Natural killer cell treated with Interleukin-12 subunit alpha and Interleukin-12 subunit beta and Interleukin-15 and Interleukin-18, amount 100 ng/mL, for 72 hours (primary cell): ENCODE measurements at places on chromosomes 1 and 21. TPM values are rescaled to one million over a fixed set of nuclear protein-coding genes. Genes with fewer than 3 reads are reported as not detected.

- no peak for DNase-seq
Observed at GRCh38 chr1:22077728-22078127, 25.2 kb downstream of the CDC42 start.

NEGR1 gene
- total RNA-seq = not detected

LRRC38 gene
- not detected for total RNA-seq

DNA sequence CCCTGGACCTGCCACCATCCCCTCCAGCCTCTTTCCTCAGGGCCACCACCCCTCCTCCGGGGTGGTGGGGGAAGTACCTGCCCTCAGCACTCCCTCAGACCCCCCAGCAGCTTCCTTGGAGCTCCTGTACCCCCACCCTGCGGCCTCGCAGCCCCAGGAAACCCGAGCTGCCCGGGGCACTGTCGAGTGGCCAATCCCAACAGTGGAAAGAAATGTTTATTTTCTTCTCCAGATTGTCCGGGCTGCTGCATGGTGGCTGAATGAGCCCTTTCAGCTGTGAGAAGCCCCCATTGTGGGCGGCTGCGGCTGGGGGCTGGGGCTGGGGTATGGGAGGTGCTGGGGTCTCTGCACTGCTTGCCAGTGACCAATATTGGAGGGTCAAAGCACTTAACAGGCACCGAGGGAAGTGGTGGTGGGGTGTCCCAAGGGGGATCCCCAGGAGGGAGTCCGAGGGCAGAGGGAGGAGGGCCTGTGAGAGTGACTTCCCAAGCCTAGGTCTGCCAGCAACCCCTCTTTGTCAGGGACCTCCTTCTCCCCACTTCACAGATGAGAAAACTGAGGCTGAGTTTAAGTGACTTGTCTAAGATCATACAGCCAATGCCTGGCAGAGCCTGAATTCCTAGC lies 25.2 kb downstream of the RUNX3 start:
- DNase-seq = no peak

DNA sequence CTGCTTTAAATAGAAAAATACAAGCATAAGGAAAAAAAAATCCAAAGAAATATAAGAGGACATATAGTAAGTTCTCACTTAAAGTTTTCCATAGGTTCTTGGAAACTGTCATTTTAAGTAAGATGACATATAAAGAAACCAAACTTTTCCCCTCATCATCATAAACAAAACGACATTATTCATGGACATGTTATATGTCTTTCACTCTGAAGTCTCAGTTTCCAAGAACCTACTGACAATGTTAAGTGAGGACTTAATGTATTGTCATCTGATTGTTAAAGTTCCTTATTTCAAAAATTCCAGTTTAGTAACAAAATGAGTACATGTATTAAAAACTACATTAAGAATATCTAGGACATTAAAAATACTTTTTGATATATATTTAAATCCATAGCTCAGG lies 69.6 kb upstream of the GFI1 start:
- DNase-seq = no peak

DNA sequence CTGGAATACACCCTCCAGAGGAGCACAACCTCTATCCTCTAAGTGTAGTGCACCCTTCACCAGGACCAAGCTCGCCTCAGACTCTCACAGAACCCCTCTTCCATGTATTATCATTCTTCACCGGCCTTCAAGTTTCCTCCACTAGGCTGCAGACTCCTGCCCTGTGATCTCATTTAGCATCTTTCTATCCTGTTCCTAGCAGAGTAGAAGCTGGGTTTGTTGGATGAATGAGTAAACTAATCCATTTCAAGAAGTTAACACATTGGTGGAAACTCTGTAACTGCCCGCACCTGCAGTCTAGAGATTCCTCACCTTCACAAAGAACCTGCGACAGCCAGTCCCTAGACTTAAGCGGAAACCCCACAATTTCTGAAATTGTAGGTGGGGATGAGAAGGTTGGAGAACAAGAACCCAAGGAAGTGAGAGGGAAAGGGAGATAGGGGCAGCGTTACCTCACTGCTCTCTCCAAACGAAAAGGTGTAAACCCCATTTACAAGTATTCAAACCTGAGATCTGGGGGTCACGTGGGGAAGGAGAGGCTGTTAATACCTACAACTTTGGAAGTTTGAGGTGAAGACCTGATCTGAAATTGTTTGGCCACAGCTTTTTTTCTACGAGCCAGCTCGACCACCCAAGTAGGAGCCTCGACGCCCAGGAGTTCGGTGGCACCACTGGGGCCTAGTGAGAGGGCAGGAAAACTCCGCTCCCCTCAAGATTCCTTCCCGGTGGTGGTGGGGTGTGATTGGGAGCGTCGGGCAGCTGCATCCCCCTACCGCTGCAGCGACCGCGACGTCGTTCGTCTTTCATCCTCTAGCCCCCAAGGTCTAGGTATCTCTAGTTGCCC lies 1.2 kb downstream of the PTPN14 start:
- DNase-seq = no peak

ZBTB8A gene
- total RNA-seq = 0.22 TPM

DHDDS gene
- 87.7 TPM for total RNA-seq

S100A6 gene
- total RNA-seq = 90.9 TPM

DNA sequence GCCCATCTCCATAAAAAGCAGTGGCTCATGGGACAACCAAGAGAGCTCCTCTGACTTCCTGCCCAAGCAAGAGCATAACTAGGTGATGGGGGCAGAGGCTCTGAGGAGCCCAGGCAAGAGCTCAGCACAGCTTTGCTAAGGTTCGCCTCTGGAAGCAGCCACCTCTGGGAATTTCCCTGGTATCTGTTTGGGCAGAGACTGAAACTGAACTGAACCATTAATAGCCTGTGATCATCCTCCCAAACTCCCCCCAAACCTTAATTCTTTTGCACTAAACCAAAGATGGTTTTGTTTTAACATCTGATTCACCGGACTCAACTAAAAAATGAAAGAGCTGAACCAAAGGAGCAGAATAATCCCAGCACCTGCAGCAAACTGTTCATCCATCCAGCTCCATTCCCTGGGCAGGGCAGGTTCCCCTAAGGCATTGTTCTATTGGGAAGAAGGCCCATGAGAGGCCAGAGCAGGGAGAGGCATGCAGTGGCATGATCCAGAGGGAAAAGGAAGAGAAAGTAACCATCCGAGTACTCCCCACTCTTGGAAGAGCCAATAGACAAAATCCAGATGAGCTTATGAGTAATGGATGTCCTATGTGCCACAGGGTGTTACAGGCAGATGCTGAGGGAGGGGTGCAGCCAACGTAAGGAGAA lies 77.8 kb upstream of the KAZN start:
- DNase-seq = no peak

DNA sequence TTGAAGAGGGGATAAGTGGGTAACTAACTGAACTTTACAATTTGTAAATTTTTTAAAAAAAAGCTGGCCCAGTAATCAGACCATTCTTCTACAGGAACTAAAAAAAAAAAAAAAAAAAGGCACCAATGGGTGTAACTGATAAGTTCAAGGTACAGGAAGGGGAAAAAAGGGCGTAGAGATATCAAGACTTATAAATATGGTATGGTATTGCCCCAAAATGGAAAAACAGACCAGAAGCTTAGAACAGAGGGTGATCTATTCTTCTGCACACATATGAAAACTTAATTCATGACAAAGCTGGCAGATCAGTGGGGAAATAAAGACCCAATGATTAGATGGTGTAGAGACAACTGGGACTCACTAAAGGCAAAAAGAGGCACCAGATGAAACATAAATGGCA lies 58.9 kb downstream of the LHX4 start:
- DNase-seq = no peak

GRCh38 chr1:77704736-77705135 lies 22.3 kb upstream of the ZZZ3 start:
- DNase-seq = no peak

GBP1 gene
- 154 TPM for total RNA-seq

C8A gene
- total RNA-seq = not detected

GRCh38 chr1:93813076-93813475 lies 65.9 kb downstream of the DNTTIP2 start:
- DNase-seq = no peak

NUF2 gene
- 52.2 TPM for total RNA-seq

- no peak for DNase-seq
Observed at GRCh38 chr1:65940126-65940525, 147.4 kb downstream of the PDE4B start.

DNA sequence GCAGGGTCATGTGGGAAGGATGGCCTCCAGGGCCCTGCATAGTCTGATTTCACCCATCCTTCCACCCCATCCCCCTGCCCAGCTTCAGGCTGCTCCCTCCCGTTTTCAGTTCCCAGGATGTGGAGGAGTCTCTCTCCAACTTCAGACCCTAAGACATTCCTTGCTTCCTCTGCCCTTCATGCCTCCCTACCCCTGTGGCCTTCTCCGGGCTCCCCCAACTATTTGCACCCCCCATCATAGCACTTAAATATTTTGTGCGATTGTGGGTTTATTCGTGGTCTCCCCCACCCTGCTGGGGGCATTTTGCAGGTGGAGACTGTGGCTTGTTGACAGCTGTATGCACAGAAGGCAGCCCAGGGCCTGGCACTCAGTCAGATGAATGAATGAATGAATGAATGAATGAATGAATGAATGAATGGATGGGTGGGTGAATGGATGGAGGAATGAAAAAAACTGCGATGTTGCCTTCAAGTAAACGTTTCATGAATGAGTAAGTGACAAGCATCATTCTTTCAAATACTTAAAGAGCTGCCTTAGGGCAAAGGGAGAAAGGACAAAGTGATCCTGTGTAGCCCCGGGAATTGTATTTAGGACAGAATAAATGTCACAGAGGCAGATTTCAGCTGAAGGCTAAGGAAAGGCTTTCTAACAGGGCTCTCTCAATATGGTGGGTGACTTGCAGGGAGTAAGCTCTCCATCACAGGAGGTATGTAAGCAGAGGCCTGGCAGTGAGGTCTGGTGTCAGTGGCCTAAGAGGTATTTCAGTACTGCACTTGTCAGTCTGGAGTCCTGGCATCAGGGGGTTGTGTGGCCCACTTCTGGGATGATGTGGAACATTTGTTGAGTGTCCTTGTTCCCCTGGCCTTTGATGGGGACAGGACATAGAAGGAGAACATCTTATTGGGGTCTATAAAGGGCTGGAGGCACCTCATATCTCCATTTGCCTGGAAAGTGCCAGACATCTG lies 156.4 kb downstream of the PTPRU start:
- no peak for DNase-seq

DNA sequence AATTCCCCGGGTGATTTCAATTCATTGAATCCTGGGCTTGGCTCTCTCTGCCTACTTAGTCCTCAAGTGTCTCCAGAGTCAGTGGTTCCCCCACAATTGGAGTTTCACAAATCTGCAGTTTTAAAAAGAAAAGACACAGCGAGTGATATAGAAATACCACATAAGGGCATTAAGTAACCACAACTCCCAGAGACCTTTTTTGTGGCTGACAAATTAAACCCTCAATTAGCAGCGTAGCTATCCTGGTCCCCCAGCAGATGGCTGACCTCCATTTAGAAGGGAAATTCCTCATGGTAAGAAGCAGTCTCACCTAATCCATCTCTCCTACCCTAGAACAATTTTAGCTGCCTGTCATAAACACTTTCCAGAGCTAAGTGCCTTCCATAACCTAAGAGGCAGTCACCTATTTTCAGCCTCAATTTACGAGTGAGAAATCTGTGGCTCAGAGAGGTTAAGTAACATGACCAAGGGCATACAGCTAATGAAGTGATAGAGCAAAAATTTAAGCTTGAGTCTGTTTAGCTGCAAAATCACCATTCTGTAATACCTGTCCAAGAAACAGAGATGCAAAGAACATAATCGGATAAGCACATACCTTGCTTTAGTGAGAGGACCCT lies 56.0 kb upstream of the NBPF3 start:
- no peak for DNase-seq

GRCh38 chr1:211621447-211622198 lies 42.7 kb upstream of the SLC30A1 start:
- no peak for DNase-seq

SLC6A9 gene
- total RNA-seq = 4.5 TPM

TNFRSF1B gene
- 452 TPM for total RNA-seq

SIM2 gene
- total RNA-seq = 0.47 TPM

DNA sequence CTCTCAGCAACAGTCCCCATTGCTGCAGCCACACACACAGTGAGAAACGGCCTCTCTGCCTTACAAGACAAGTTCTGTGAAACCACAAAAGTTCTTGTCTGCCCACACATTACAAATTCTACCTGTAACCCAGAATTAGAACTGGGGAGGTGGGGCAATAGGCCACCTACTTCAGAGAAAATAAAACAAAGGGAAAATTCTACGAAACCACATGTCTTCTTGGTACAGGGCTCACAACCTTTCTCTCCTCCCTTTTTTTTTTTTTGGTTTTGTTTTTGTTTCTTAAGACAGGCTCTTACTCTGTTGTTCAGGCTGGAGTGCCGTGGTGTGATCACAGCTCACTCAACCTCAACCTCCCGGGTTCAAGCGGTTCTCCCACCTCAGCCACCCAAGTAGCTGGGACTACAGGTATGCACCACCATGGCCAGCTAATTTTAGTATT lies 30.2 kb downstream of the LPAR3 start:
- DNase-seq = no peak

- DNase-seq = no peak
Observed at GRCh38 chr1:52268372-52268771, 97.6 kb downstream of the CC2D1B start.

GRCh38 chr1:147169840-147170674 lies 2.2 kb downstream of the PRKAB2 start:
- no peak for DNase-seq

GRCh38 chr1:1507305-1507704 lies 4.7 kb upstream of the ATAD3A start:
- no peak for DNase-seq

- DNase-seq = no peak
Observed at GRCh38 chr1:101298663-101299062, 61.8 kb downstream of the S1PR1 start.

UTS2 gene
- total RNA-seq = 0.78 TPM

EFNA1 gene
- not detected for total RNA-seq

- DNase-seq = no peak
Observed at GRCh38 chr1:36135330-36135667, 10.3 kb upstream of the COL8A2 start.

- DNase-seq = no peak
Observed at GRCh38 chr1:177921590-177921989, 48.3 kb downstream of the SEC16B start.

DNA sequence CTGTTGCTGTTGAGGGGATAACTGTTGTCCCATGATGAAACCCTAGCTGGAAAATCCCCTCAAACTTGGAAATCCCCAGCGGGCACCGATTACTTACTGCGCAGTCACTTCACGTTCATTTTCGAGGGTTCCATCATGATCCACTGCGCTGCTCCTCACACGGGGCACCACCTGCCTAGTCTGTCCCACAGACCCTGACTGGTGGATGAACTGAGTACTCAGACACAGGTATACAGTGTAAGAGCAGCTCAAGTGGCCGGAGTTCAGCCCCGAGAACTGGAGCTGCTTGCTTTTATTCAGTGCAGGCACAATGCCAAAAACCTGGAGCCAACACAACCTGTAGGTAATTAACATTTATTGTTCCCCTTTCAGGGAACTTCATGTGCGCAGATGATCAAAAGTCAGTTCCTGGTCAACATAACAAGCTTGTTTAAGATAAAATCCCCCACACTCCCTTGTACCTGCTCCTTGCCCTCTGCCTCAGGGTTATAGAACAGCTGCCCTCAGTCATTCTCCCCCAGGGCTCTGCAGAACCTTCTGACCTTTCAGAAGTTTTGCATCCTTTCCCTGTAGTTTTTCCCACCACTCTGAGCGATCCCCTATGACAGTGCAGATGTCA lies 46.5 kb upstream of the PRELP start:
- DNase-seq = no peak
